ENCODE measurements at places on chromosomes 1 and 21.

DNA sequence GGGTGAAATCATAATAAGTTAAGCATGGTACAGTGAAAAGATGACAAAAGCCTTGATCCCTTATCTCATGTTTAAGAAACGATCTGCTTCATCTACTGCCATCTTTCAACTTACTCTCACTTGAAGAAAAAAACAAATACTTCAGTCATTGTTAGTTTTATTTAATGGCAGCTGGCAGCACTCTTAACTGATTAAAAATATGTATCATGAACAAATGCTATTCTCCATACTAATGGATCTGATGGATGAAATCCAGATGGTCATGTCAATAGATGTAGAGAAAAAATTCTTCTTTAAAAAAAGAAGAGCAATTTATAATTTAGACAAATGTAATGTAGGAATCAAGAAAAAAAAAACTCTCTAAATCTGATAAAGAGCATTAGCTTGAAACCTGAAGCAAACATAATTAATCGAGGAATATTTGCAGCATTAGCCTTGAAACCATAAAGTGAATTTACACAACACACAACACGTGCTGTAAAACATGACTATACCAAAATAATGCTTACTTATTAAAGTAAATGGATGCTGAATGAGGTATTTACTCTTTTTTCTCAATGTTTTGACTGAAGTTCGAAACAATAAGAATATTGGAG is 579.0 kb upstream of the ADAMTS5 start:
- DNase-seq: no peak

DNA sequence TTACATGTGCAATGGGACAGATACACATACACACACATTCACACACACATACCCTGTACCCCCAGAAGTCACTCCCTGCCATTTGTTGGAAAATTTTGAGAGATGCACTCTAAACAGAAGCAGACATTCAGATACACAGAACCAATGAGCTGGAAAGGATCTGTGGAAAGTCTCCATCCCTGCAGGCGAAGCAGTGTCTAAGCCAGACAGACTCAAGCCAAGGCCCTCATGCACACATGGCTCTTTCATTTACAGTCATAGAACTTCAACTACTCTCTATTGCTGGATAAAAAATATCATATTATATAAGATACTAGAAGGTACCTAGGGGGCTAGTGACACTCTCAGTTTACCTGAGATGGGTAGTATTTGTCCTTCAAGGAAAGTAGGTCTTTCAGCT is 7.3 kb upstream of the SEC16B start:
- DNase-seq: no peak

DNA sequence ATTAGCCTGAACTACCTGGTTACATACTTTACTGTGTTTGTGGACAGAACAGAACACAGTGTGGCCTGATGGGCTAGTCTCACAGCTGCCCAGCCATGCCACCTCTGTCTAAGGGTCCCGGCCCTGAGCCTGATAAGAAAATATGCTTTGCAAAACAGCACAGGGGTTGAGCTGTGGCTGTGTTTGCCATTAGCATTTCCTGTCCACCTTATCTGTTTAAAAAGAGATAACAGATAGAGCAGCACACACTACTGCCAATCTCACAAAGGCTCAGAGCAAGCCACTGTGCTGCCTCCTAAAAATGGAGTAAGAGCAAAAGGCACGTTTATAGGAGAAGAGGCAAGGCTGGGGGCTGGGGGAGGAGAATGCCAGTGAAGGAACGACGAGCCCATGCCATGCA is 95.0 kb downstream of the SUSD4 start:
- no peak for DNase-seq

DNA sequence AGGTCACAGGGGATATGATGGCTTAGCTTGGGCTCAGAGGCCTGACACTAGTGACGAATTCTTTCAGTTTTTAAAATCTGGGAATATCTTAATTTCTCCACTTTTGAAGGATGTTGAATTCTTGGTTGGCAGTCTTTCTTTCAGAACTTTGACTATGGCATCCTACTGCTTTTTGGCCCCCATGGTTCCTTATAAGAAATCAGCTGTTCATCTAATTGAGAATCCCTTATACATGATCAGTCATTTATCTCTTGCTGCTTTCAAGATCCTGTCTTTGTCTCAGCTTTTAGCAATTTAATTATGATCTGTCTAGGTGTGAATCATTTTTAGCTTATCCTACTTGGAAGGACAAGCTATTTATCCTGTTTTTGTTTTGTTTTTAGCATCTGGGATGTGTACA is 31.2 kb upstream of the F3 start:
- DNase-seq: no peak

DNA sequence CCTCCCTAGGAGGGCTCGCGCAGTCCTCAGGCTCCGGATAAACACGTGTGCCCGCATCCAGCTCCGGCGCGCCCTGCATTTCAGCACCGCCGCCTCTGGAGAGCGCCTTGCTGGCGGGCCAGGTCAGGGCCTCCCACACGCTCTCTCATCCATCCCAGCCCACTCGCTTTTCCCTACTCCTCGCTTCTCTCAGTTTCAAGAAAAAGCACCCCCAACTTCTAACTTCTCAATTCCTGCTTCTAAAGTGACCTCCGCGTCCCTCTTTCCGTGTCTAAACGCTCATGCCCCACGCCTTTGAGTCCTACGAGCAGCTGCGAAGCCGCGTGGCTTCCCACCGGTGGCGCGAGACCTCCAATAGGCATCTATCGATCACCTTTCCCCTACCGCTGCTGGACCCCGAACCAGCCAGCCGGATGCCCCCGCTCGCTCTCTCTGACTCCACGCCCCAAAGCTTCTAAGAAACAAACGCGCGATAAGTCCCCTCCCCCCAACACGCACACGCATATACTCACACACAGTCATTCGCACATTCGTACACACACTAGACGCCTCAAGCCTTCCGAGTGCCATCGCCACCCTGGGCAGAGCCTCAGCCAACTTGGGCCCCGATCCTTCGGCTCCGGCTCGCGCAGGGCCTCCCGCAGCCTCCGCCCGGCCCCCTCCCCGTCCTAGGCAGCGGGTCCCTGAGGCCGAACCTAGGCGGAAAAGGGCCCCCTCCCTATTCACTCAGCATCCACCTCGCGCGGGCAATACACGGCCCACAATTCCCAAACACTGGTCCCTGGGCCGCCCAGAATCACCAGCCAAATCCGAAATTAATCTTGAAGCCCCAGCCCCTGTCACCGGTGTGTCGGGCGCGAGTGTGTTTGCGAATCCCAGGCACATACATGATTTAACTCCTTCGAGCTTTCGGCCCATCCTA is 1.1 kb downstream of the NMNAT2 start:
- peak; percentile 49 for DNase-seq

DNA sequence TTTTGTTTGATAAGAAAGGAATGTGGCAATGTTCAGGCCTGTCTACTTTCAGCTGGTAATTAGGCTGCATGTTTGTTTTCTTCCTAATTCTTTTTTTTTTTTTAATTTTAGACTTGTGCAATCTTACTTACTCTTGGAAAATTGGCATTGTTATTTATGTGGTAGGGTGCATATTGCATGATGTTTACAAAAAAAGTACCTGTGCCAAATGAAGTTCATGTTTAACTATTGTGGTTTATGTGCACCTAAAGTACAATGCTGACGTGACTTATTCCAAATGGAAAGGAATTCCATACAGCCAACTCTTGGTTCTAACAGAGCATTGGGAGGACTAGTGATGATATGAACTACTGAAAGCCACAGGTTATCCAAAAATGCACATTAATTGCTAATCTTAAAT is 51.0 kb downstream of the KCNK2 start:
- no peak for DNase-seq

DNA sequence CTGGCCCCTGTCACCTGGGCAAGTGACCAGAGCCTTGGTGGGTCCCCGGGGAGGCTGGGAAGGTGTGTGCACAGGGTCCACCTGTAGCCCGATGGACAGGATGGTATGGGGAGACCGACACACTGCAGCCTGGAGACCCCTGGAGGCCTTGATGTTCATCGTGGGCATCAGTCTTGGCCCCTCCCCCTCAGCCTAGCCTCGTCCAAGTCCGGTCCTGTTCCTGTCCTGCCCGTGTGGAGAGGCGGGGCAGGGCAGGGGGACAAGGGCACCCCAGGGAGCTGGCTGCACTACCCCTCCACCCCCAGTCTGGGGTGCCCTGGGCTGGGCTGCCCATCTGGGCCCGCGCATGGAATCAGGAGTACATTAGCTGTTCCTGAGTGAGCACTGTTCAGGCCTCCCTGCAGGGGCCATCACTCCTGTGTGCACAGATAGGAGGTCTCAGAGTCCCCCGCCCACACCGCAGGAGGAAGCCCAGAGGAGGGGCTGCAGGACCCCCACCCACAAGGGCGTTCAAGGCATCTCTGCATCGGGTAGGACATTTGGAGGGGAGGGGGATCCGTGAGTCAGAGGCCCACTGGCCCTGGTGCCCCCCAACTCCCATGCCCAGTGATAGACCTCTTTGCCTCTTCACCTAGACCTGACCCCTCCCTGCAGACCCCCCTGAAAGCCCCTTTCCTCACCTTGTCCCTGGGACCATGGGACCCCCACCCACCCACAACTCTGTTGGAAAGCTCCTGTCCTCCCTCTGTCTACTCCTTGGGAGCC is 63.2 kb downstream of the WNT9A start:
- no peak for DNase-seq

- DNase-seq: no peak
These were observed 106.3 kb downstream of the SETD4 start for GRCh38 chr21:35954066-35954465.

All from NCI-H1105 (cell line).